IMR-90 (cell line): ENCODE measurements at places on chromosomes 6 and 20. TPM values are rescaled to one million over a fixed set of nuclear protein-coding genes. Genes with fewer than 3 reads are reported as not detected.
A peak's percentile ranks its signal among the peaks of the same experiment; 100 is the strongest.

DNA sequence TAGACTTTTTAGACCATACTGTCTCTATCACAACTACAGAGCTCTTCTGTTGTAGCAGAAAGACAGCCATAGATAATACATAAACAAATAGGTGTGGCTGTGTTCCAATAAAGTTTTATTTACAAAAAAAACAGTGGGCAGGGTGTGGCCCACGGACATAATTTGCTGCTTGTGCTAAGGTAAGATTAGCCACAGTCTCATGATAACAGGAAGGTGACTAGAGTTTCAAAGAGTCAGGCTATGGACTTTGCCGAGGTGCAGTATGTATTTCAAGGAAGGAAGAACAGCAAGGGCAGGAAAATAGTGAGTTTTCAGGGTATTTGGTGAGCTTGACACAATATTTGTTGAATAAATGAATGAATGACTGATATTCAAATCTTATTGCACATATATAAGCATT is 20.2 kb downstream of the SOBP start:
- no peak for DNase-seq

DNA sequence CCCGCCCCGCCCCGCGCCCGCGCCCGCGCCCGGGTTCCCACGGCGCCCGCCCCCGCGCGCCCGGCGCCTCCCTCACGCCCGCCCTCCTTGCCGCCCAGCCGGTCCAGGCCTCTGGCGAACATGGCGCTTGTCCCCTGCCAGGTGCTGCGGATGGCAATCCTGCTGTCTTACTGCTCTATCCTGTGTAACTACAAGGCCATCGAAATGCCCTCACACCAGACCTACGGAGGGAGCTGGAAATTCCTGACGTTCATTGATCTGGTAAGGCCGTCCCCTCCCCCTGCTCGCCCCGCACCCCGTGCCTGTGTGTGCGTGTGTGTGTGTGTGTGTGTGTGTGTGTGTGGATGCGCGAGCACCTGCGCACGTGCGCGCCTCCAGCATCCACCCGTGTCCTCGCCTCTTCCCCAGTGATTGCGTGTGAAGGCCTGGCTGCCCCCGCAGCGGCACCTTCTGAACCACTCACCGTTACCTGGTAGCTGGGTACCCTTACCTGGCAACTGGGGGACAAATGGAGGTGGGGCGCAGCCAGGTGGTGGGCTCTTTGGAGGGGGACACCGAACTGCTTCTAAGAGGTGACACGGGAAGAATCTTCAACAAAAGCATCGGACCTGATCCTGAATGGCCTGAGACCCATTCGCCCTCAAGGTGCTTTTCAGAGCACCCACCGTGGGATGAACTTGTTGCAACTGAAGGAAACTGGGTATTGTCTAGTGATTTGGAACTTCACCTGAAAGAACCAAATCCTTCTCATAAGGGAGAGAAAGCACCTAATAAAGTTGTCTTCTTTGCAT is at the start of gene AIG1:
AIG1 (plus strand) TSS at position 84 of the 791 bp plus-strand sequence; CDS start at position 121, 37 bp downstream.
- DNase-seq = no peak

GRCh38 chr6:111844921-111845320 is 28.3 kb downstream of the FYN start:
- DNase-seq = no peak

DNA sequence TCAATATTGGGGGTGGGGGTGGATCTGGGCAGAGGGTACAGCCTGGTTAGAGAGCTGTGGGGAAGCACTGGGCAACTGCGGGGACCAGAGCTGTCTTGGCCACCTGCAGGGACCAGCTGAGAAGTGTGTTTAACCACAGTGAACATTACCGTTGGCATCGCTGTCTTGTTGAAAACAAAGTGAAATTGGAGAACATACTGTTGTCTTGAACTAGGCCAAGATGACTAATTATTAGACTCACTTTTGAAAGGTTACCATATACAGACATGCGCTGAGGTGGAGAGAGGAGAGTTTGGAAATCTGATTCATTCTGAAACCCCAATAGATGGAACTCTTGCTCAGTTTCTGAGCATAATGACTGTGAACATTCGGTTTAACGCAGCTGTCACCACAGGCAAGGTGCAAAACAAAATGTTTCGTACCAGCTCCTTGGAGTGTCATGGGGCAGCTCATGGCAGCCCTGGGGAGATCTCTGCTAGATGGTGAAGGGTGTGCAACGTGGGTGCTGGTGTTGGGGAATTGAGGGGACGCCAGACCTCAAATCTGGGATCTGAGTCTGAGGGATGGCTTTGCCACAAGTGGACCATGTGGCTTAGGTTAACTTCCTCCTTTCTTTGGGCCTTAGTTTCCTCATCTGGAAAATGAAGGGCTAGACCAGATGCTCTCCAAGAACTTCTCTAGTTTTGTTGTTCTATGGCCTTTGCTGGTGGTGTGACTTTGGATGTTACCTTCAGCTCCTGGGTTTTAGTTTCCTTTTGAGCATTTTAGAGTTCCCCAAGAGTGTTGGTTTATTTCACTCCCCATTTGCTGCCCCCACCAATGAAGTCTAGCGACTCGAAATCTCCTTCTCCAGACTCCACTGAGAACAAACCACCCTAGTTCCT is 24.6 kb upstream of the GTSF1L start:
- DNase-seq = peak; percentile 92

The HLA-DMA gene
- total RNA-seq = 1.7 and 2.3 TPM in 2 replicates

The SMPDL3A gene
- total RNA-seq = 9.7 and 9.9 TPM in 2 replicates
